ENCODE measurements at places on chromosomes 3 and 15.

- no peaks in the 10 kb centered on the region for H3K36me3 ChIP-seq
- H3K27me3 ChIP-seq: peaks cover 15% of the 10 kb centered on the region
- DNase-seq: no peak
- no peak overlapping the region for H3K27ac ChIP-seq
- H3K4me1 ChIP-seq: no peaks in the 10 kb centered on the region
Measured at GRCh38 chr15:91529534-91529933, 324.0 kb upstream of the SLCO3A1 start.

- H3K36me3 ChIP-seq: no peaks in the 10 kb centered on the region
- H3K4me1 ChIP-seq: peaks cover 14% of the 10 kb centered on the region
- H3K27me3 ChIP-seq: no peaks in the 10 kb centered on the region
- H3K27ac ChIP-seq: no peak overlapping the region
- DNase-seq: no peak
- H3K4me3 ChIP-seq: no peak overlapping the region
Measured at GRCh38 chr3:73733746-73734145, 109.0 kb upstream of the PDZRN3 start.

DNA sequence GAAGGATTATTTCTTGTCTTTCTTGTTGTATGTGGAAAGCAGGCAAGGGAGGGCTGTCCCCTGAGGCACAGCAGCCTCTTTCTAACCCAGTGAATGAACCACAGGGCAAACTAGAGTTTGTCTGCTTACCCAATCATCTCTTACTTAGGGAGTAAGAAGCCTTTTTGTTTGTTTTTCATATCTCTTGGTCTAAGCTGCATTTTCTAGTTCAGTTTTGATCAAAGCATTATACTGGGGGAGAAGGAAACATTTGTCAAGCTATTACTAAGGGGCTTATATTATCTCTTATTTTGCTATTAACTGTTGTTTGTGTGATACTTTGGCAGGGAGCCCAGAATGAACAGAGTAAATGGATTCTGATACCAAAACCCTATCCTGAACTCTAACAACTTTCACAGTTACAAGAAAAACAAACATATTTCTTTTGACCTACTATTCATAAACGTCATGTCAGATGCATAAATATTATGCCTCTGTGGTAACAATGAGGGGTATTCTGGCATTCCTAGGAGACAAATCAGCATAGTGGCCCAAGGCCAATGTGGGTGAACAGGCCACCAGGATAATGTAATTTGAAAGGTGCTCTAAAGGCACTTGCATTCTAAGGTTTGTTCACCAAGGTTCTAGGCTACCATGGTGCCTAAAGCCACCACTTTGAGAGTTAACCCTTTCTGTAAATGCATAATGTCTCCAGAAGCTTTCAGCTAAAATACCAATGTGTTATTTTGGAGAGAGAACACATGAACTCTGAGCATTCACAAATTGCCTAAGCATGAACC lies 271.6 kb upstream of the ZPLD1 start:
- H3K4me3 ChIP-seq: no peak overlapping the region
- no peak for DNase-seq
- peaks cover 8% of the 10 kb centered on the region for H3K36me3 ChIP-seq
- H3K27me3 ChIP-seq: no peaks in the 10 kb centered on the region

DNA sequence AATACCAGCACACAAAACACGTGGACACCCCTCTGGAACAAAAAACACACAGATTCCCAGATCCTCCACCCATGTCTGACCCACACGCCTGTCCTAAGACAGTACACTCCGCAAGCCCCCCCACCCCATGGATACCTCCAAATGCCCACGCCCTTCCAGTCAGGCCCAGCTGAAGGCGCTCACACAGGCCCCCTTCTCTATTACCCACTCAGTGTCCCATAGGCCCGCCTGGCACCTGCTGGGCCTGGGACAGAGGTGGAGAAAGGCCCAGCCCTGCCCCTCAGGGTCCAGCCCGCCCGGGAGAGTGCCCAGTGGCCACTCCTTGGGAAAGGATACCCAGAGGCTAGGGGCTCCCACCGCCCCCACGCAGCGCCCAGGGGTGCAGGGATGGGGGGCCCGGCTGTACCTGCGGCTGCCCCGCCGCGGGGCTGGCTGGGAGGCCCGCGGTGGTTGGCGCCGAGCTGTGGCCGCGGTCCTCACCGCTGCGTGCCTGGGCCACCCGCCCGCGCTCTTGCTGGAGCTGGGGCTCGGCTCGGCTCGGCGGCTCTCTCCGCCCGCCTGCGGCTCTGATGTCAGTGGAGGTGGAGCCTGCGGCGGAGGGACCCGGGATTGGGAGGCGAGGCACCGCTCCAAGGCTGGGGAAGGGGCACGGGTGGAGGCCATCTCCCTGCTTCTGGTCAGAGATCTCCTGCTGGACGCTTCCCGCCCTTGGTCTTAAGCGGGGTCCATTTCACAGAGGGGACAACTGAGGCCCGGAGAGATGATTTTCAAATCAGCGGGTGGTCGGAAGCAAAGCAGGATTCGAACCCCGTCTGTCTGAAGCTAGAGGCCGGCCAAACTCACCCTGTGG lies at the start of gene CAMK1:
CAMK1 (minus strand) TSS at position 522 of the 850 bp plus-strand sequence. CDS start 2,198 bp downstream, outside the sequence.
- H3K36me3 ChIP-seq: peaks cover 3% of the 10 kb centered on the region
- DNase-seq: peak; percentile 66
- no peaks in the 10 kb centered on the region for H3K27me3 ChIP-seq
- H3K4me1 ChIP-seq: peaks cover 16% of the 10 kb centered on the region

- H3K36me3 ChIP-seq: no peaks in the 10 kb centered on the region
- H3K27me3 ChIP-seq: no peaks in the 10 kb centered on the region
- peaks cover 31% of the 10 kb centered on the region for H3K4me1 ChIP-seq
- DNase-seq: no peak
- H3K4me3 ChIP-seq: peak overlapping the region; percentile 93
Measured at GRCh38 chr15:76905855-76906254, 715 bp upstream of the SCAPER start.

GRCh38 chr15:90808517-90809235 lies 59.7 kb upstream of the FURIN start:
- H3K27ac ChIP-seq: peak overlapping the region; percentile 11
- no peak for DNase-seq
- H3K36me3 ChIP-seq: peaks cover 7% of the 10 kb centered on the region
- H3K4me1 ChIP-seq: peaks cover 11% of the 10 kb centered on the region
- H3K4me3 ChIP-seq: no peak overlapping the region

GRCh38 chr3:158702815-158703481 lies 29.3 kb downstream of the RARRES1 start:
- no peak overlapping the region for H3K4me3 ChIP-seq
- peaks cover 48% of the 10 kb centered on the region for H3K36me3 ChIP-seq
- DNase-seq: no peak
- H3K27ac ChIP-seq: peak overlapping the region; percentile 36

GRCh38 chr15:70195171-70195570 lies 97.5 kb upstream of the TLE3 start:
- H3K27me3 ChIP-seq: no peaks in the 10 kb centered on the region
- H3K27ac ChIP-seq: no peak overlapping the region
- no peak overlapping the region for H3K4me3 ChIP-seq
- peaks cover 66% of the 10 kb centered on the region for H3K4me1 ChIP-seq
- H3K36me3 ChIP-seq: peaks cover 3% of the 10 kb centered on the region

DNA sequence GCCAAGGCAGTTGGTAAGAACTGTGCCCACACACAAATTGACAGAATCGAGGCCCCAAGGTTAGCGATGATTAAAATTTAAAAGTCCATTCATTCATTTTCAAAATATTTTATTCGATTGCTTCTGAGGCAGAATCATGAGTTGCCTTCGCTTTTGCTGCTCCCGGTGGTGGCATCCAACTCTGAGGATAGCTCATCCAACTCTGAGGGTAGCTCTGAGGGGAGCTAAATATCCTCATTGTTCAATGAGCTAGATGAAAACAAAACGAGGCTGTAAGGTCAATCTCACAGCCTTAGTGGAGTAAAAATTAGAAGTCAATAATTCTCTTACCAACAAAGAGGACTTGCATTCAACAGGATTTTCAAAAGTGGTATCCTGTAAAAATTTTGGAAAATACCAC lies 897 bp upstream of the CHL1 start:
- H3K36me3 ChIP-seq: no peaks in the 10 kb centered on the region
- no peak overlapping the region for H3K27ac ChIP-seq
- DNase-seq: no peak
- no peak overlapping the region for H3K4me3 ChIP-seq

DNA sequence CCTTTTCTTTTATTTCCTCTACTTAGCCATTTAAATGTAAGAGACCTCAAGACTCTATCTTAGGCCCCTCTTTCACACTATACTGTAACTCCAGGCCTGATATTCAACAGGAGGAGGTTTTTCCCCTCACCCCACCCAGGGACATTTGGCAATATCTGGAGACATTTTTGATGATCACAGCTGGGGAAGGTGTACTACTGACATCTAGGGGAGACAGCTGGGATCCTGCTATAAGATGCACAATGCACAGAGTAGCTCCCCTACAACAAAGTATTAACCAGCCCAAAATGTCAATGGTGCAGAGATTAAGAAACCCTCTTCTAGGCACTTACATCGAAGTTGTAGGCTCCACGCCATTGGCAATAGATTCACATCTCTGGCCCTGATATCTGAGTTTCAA lies 517.5 kb upstream of the UBE2E2 start:
- H3K27me3 ChIP-seq: no peaks in the 10 kb centered on the region
- H3K4me1 ChIP-seq: no peaks in the 10 kb centered on the region
- H3K36me3 ChIP-seq: no peaks in the 10 kb centered on the region
- no peak overlapping the region for H3K27ac ChIP-seq

- peaks cover 23% of the 10 kb centered on the region for H3K27me3 ChIP-seq
- DNase-seq: no peak
- H3K4me3 ChIP-seq: no peak overlapping the region
Measured at GRCh38 chr15:93195109-93195508, 106.1 kb upstream of the RGMA start.

Measured in mesothelial cell of epicardium (in vitro differentiated cells).